ENCODE measurements at places on chromosomes 12 and 14.

- no peak for DNase-seq
Observed at GRCh38 chr12:57569858-57570257, 20.0 kb downstream of the KIF5A start.

- no peak for DNase-seq
Observed at GRCh38 chr12:31257784-31258183, 68.2 kb downstream of the SINHCAF start.

DNA sequence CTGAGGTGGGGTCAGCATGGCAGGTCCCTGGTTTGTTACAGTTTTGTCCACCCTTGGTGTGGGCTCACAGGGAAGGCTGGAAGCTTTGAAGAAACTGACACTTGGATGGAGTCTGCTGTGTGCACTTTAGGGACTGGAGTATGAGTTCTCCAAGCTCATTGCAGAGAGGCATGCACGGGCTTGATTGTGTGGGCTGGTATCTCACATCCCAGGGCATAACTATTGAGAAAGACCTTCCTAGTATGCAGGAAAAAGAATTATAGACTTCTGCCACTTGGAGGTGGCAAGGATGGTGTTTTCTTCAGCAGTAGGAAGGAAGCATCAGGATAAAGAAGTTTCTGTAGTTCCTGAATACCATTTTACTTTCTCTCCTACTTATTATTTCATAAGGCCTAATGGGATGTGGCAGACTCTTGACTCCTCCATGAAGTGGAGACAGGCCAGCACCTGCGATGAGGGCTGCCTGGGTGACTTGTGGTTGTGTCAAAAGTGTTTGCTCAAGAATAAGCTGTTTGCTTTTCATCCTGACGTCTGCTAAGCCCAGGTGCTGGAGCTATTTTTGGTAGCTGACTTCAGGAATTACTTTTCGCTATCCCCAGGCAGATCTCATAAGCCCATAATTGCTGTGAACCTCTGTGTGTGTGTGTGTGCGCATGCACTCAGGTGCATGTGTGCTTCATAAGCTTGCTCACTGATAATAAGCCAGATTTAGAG lies 125.8 kb downstream of the KTN1 start:
- peak; percentile 93 for DNase-seq

- no peak for DNase-seq
Observed at GRCh38 chr12:110860833-110861296, 14.1 kb downstream of the CCDC63 start.

- peak; percentile 36 for DNase-seq
Observed at GRCh38 chr12:5083955-5084849, 40.5 kb downstream of the KCNA5 start.

DNA sequence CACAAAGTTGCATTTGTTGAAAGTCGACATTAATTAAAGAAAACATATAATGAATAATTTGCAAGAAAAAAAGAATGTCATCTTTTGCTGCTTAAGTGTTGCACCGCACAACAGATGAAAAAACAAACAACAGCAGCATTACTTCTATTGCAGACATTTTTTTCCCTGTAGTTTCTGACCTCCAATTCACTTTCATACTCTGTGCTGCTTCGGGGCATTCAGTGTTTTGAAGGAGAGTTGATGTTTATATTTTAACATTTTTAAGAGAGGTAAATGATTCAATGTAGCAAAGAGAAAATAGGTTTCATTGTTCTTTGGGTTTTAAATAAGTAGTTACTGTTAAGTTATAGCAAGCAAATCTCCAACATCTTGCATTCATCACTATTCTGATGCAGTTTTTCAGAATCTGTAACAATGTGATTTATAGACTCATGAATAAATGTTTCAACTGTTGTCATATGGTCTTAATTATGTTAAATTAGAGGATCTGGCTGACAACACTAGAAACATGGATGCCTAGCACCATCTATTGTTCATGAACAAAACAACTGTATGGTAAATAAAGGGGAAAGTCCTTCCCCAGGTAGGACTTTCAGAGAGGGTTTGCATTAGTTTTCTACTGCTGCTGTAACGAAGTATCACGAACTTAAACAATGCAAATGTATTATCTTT lies 168.1 kb downstream of the BCAT1 start:
- no peak for DNase-seq

- no peak for DNase-seq
Observed at GRCh38 chr12:41936333-41936732, 208.3 kb downstream of the GXYLT1 start.
